ENCODE measurements at places on chromosomes 7 and 10.

DNA sequence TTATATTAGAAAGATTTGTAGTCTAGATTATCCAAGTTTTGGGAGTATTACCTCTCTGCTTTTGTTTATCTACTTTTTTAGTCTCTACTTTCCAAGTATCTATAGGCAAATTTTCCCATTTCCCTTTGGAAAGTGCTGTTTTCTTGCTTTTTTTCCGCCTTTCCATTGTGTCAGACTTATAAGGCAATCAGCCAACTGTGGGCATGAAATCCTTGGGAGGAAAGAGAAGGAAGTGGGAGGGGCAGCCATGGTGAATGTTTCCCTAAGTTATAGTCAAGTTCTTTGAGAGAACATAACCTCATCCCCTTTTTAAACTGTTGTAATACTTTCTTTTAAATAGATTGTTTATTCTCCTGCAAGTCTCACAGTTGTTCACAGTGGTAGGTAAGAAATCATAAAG is 52.6 kb downstream of the PTEN start:
- no peak for DNase-seq

- DNase-seq = no peak
These were observed 12.5 kb upstream of the ARMS2 start for GRCh38 chr10:122441961-122442360.

GRCh38 chr7:116691664-116692063 is 19.7 kb downstream of the MET start:
- DNase-seq = no peak

DNA sequence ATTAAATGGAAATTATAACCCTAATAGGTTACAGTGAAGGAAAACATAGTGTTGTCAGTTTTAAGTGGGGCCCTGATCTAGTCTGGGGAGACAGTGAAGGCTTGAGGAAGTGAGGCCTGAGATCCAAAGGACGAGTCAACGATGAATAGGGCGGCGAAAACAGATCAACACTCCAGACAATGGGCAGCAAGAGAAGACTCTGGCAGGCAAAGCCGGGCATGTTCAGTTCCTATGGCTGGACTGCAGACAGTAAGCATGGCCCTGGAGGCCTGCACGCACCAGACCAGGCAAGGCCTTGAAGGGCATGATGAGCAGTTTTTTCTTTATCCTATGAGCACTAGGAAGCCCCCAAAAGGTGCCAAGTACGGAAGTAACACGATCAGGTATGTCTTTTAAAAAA is 127.8 kb downstream of the RNF216 start:
- no peak for DNase-seq

GRCh38 chr10:78071140-78071856 is 37.6 kb downstream of the RPS24 start:
- no peak for DNase-seq

DNA sequence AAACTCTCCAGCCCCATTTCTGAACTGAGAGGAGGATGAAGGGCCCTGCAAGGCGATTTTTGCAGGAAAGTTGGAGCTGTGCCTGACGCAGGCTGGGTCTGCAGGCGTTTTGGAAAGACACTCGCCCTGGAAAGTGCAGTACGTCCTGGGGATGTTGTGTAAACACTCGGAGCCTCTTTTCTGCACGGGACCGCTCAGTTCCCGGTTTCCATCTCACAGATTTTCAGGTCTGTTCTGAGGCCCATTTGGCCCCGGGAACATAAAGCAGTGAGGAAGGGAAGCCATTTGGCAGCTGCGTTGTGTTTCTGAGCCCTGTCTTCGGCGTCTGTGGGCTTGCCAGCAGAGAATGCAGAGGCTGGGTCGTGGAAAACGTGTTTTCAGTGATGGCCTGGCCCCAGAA is 655.0 kb upstream of the MGMT start:
- no peak for DNase-seq

DNA sequence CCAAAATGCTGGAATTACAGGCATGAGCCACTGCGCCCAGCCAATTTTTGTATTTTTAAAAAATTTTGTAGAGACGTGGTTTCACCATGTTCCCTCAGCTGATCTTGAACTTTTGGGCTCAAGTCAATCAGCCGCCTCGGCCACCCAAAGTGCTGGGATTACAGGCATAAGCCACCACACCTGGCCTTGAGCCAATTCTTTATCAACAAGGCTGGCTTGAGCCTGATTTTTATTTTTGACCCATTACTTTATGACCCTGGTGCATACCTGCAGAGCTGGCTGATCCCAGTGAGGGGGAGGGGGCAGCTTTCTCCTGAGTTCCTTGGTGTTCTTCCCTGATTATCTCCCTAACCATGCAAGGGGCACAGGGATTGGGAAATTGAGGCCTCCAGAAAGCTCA is 15.8 kb upstream of the CPA1 start:
- DNase-seq = no peak

DNA sequence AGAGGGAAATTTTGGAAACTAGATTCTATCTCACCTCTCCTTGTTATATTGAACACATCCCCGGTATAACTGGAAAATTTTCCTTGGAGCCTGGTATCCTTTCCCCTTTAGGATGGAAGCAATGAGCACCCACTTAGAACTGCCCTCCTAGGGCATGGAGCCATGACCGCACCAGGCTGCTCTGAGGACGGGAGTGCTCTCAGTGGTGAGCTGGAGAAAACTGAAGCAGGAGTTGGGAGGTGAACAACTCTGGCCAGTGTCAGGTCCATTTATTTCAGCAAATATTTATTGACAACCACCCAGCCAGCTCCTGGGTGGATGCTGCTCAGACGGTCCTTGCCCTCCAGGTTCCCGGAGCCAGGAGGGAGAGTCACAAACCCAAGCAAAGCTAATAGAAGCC is 278.1 kb downstream of the WDR11 start:
- no peak for DNase-seq

DNA sequence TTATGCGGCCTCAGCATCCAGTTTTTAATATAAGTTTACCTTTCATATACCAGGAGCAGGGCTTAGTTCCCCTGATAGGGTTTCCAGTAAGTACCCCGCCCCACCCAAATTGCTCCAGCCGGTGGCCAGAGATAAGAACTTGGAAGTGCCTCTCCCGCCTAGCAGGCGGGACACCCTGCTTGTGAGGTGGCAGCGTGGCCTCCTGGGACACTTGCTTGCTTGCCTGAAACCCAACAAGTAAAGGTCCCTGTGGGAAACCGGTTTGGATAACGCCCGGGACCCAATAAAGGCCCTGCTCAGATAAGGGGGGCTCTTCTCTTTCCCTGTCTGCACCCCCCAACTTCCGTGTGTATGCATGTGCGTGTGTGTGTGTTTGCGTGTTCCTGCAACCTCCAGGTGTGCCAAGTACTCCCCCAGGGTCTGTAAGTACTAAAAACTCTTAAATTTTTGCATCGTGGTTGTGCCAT is 154.3 kb downstream of the ARHGAP21 start:
- DNase-seq = no peak

- DNase-seq = no peak
These were observed 754.3 kb downstream of the LRMDA start for GRCh38 chr10:76185471-76186301.

All from activated T-helper 1 cell treated with Interleukin-2 at 50 U/mL for 16 hours (primary cell).